Psoas muscle (tissue), 8 donors: ENCODE measurements at places on chromosomes 2 and 18. TPM values are rescaled to one million over a fixed set of nuclear protein-coding genes. Genes with fewer than 3 reads are reported as not detected.

Gene SERPINB3
- total RNA-seq = not detected

Gene NDUFS1
- 420 TPM for total RNA-seq

Gene CACNB4
- total RNA-seq = 1.1 TPM

Gene EIF4E2
- 136 TPM for total RNA-seq

Gene VAMP5
- total RNA-seq = 78.0 TPM

Gene INPP1
- total RNA-seq = 28.4 TPM

Gene SPDYA
- 0.24 TPM for total RNA-seq

Gene FOXI3
- not detected for total RNA-seq

Gene USP40
- total RNA-seq = 23.3 TPM

Gene TUBA4B
- total RNA-seq = not detected

Gene TDRD15
- not detected for total RNA-seq

Gene KCNJ3
- total RNA-seq = 1.0 TPM

Gene G6PC2
- not detected for total RNA-seq

Gene AKAIN1
- total RNA-seq = not detected

Gene CNOT11
- total RNA-seq = 39.5 TPM

Gene RNF125
- 4.2 TPM for total RNA-seq

Gene CABYR
- total RNA-seq = not detected

Gene FAM237A
- total RNA-seq = not detected

Gene VWA3B
- 0.22 TPM for total RNA-seq

Gene RPRM
- not detected for total RNA-seq

Gene HAAO
- 2.5 TPM for total RNA-seq

Gene TRIM54
- 516 TPM for total RNA-seq

Gene C1QL2
- total RNA-seq = not detected

Gene ZDBF2
- total RNA-seq = 14.3 TPM

Gene DNAJC27
- 8.2 TPM for total RNA-seq

Gene SPTBN1
- total RNA-seq = 87.8 TPM

Gene SOX11
- 0.02 TPM for total RNA-seq

Gene TLK1
- 22.2 TPM for total RNA-seq
